ENCODE measurements at places on chromosomes 11 and 22. TPM values are rescaled to one million over a fixed set of nuclear protein-coding genes. Genes with fewer than 3 reads are reported as not detected.

GRCh38 chr11:56917708-56918400 lies 70.9 kb upstream of the OR5AK2 start:
- no peak overlapping the region for H3K27ac ChIP-seq
- DNase-seq: peak; percentile 58
- H3K4me3 ChIP-seq: no peak overlapping the region
- H3K36me3 ChIP-seq: no peaks in the 10 kb centered on the region
- no peaks in the 10 kb centered on the region for H3K27me3 ChIP-seq
- no peaks in the 10 kb centered on the region for H3K4me1 ChIP-seq

The ISX gene
- total RNA-seq: not detected

DNA sequence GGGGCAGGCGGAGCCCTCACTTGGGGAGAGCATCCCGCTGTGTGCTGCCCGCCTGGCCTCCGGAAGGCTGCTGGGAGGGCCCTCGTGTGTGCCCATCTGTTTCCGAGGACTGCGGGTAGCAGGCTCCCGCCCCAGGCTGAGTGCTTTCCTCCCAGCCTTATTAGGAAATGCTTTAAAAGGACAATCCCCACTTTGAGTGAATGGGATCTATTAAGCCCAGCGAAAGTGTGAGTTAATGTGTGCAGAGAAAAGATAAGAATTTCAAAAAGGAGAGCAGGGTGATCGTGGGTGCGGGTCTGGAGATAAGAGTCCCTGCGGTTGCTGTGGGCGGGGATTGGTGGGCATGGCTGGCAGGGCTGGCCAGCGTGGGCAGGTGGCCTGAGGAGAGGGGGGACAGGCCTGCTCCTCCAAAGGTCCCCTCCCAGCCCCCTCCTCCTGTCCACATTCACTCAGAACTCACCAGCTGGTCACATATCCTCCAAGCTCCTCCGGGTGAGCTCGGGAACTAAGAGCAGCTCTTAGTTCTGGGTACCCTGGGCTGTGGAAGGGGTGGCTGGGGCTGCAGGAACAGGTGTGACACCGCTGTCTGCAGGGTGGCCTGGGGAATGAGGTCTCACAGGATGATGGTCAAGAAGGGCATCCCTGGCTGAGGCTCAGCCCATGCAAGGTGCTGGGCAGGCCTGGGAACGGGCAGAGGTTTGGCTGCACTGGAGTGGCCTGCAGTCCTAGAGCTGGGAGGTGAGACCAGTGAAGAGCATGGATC lies 1260.3 kb downstream of the BRD1 start:
- H3K36me3 ChIP-seq: no peaks in the 10 kb centered on the region
- H3K4me1 ChIP-seq: no peaks in the 10 kb centered on the region
- no peak overlapping the region for H3K27ac ChIP-seq
- H3K27me3 ChIP-seq: no peaks in the 10 kb centered on the region
- DNase-seq: no peak
- no peak overlapping the region for H3K4me3 ChIP-seq

The HEPHL1 gene
- not detected for total RNA-seq

GRCh38 chr11:116263019-116263418 lies 509.8 kb downstream of the BUD13 start:
- peaks cover 4% of the 10 kb centered on the region for H3K27me3 ChIP-seq
- H3K36me3 ChIP-seq: no peaks in the 10 kb centered on the region
- no peak overlapping the region for H3K27ac ChIP-seq
- no peak for DNase-seq

The FAM180B gene
- not detected for total RNA-seq

The GATD1 gene
- total RNA-seq: 60.0 TPM

The SCGB1C1 gene
- total RNA-seq: not detected

The OR2D2 gene
- total RNA-seq: not detected

GRCh38 chr11:46259971-46260560 lies 17.4 kb upstream of the CREB3L1 start:
- H3K4me3 ChIP-seq: no peak overlapping the region
- no peaks in the 10 kb centered on the region for H3K4me1 ChIP-seq
- H3K36me3 ChIP-seq: no peaks in the 10 kb centered on the region
- H3K27me3 ChIP-seq: peaks cover 4% of the 10 kb centered on the region

DNA sequence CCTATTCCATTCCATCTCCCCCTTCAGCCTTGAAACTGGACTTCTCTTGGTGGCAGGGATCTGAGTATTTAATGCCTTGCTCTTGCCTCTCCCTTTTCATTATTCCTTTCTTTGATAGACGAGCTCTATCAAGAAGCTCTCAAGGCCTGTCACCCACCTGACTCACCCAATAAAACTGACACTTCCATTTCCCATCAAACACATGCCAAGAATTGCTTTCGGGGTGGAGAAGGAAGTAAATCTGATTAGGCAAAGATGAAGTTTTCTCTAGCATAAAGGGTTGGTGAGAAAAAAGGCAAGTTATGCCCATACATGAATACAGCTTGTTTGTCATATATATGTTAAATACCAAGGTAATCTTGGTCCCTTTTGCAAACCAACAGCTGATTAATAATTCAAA lies 34.9 kb upstream of the MYEOV start:
- no peak overlapping the region for H3K27ac ChIP-seq
- H3K36me3 ChIP-seq: no peaks in the 10 kb centered on the region
- peaks cover 4% of the 10 kb centered on the region for H3K27me3 ChIP-seq
- no peak for DNase-seq
- H3K4me3 ChIP-seq: no peak overlapping the region
- H3K4me1 ChIP-seq: no peaks in the 10 kb centered on the region

- no peaks in the 10 kb centered on the region for H3K36me3 ChIP-seq
- peaks cover 9% of the 10 kb centered on the region for H3K27me3 ChIP-seq
- H3K4me1 ChIP-seq: no peaks in the 10 kb centered on the region
- H3K4me3 ChIP-seq: no peak overlapping the region
- no peak for DNase-seq
- no peak overlapping the region for H3K27ac ChIP-seq
Measured at GRCh38 chr11:36243641-36244040, 45.6 kb downstream of the COMMD9 start.

GRCh38 chr11:69241844-69242243 lies 52.1 kb upstream of the MYEOV start:
- H3K4me1 ChIP-seq: no peaks in the 10 kb centered on the region
- no peak overlapping the region for H3K27ac ChIP-seq
- H3K36me3 ChIP-seq: no peaks in the 10 kb centered on the region
- H3K27me3 ChIP-seq: no peaks in the 10 kb centered on the region
- no peak overlapping the region for H3K4me3 ChIP-seq

The FAM83F gene
- total RNA-seq: 0.82 TPM

GRCh38 chr11:1510928-1511327 lies 24.3 kb upstream of the MOB2 start:
- no peaks in the 10 kb centered on the region for H3K36me3 ChIP-seq
- no peak overlapping the region for H3K4me3 ChIP-seq
- DNase-seq: no peak
- H3K27ac ChIP-seq: no peak overlapping the region

- no peaks in the 10 kb centered on the region for H3K27me3 ChIP-seq
- no peak overlapping the region for H3K27ac ChIP-seq
- DNase-seq: no peak
- peaks cover 10% of the 10 kb centered on the region for H3K4me1 ChIP-seq
- no peaks in the 10 kb centered on the region for H3K36me3 ChIP-seq
Measured at GRCh38 chr11:76075716-76076115, 130.6 kb downstream of the WNT11 start.

GRCh38 chr22:49370627-49371301 lies 456.9 kb downstream of the BRD1 start:
- peaks cover 2% of the 10 kb centered on the region for H3K4me1 ChIP-seq
- H3K4me3 ChIP-seq: no peak overlapping the region
- no peak overlapping the region for H3K27ac ChIP-seq
- H3K27me3 ChIP-seq: no peaks in the 10 kb centered on the region

DNA sequence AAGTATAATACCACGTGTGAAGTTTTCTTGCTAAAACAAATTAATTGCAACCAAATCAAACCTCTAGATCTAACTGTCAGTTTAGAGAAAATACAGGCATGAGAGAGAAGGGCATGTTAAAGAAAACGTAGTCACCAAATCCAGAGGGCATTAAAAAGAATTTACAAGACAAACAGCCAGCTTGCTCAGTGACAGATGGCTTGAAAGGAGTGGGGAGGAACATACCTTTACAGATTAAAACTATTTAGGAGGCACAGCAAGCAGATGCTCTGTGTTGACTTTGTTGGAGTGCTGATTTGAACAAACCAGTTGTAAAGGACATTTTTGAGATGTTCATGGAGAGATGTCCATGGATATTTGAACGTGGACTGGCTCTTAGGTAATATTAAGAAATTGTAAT lies 96.9 kb downstream of the ATXN10 start:
- DNase-seq: no peak
- H3K27me3 ChIP-seq: no peaks in the 10 kb centered on the region
- peaks cover 8% of the 10 kb centered on the region for H3K36me3 ChIP-seq
- H3K4me3 ChIP-seq: no peak overlapping the region
- H3K4me1 ChIP-seq: no peaks in the 10 kb centered on the region

The ASCL2 gene
- total RNA-seq: not detected

DNA sequence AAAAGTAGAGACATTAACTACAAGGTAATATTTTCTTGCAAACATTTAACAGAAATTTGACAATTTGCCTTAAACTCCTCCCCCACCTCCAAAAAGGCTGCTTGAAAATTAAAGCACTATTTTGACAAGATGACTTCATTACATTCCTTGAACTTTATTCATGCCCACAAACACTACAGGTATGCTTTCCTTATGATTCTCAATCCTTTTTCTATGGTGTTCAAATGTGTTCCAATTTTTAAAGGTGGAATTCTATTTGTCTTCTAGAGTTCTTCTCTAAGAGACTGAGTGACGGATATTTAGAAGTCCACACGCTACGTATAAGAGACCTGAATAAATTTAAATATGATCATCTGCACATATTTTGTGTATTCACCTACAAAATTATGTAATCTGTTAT lies 69.4 kb downstream of the MRTFA start:
- no peaks in the 10 kb centered on the region for H3K36me3 ChIP-seq
- peak overlapping the region; percentile 67 for H3K27ac ChIP-seq
- H3K4me3 ChIP-seq: peak overlapping the region; percentile 29

DNA sequence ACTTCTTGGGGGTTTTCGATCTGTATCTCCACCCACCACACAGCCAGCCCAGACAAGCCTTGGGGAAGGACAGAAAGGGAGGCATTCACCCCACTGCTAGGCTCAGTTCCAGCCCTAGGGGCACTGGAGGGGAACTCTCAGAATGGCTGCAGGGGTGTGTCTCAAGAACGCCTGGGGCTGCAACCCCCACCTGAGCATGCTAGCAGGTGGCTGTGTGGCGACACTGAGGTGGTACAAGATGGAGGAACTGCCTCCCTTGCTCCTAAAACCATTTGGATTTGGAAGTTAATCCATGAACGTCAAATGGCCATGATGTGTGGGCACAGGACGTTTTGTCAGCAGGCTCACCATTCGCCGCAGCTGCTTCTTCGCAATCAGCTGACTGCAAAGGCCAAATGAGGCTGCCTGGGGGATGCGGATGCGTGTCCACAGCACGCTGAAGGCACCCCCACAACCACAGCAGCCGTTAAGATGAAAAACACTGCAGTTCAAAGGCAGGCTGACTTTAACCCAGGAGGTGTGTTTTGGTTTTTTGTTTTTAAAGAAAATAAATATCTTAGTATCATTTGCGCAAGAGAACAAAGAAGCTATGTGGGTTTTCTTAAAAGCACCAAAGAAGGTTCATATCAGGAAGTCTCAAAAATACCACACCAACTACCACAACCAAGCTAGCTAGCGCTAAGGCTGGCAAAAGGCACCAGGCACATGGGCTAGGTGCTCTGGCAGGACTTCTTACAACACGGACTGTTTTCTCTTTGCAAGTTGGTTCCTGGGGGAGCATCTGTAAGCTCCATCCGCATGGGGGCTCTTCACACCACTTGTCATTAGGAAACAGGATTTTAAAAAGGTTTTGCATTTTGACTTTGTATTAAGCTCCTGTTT lies 22.2 kb upstream of the NAP1L4 start:
- no peak overlapping the region for H3K4me3 ChIP-seq
- DNase-seq: no peak
- H3K36me3 ChIP-seq: peaks cover 43% of the 10 kb centered on the region
- H3K27me3 ChIP-seq: no peaks in the 10 kb centered on the region
- H3K27ac ChIP-seq: no peak overlapping the region

- H3K4me1 ChIP-seq: peaks cover 18% of the 10 kb centered on the region
- H3K36me3 ChIP-seq: no peaks in the 10 kb centered on the region
- no peak overlapping the region for H3K4me3 ChIP-seq
Measured at GRCh38 chr11:69123593-69124545, 31.9 kb upstream of the SMIM38 start.

- H3K4me3 ChIP-seq: no peak overlapping the region
- DNase-seq: peak; percentile 75
- H3K36me3 ChIP-seq: no peaks in the 10 kb centered on the region
- H3K27me3 ChIP-seq: no peaks in the 10 kb centered on the region
- H3K27ac ChIP-seq: peak overlapping the region; percentile 48
Measured at GRCh38 chr11:73429121-73429750, 53.0 kb downstream of the RELT start.

DNA sequence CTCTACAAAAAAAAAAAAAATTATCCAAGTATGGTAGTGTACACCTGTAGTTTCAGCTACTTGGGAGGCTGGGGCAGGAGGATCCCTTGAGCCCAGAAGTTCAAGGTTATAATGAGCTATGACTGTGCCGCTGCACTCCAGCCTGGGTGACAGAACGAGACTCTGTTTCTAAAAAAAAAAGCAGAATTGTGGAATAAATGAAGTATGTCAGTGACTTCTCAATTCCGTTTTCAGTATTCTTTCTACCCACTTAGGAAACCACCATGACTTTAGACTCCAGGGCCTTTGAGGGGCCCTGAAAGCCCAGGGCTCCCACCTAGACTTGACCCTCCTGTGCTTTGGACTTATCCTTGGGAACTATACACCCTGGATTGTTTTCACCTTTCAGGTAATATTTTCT lies 6.5 kb upstream of the NUP160 start:
- H3K27ac ChIP-seq: no peak overlapping the region
- H3K27me3 ChIP-seq: no peaks in the 10 kb centered on the region
- H3K4me1 ChIP-seq: peaks cover 8% of the 10 kb centered on the region
- H3K36me3 ChIP-seq: no peaks in the 10 kb centered on the region

GRCh38 chr11:131234221-131234620 lies 136.2 kb upstream of the NTM start:
- no peak for DNase-seq
- no peak overlapping the region for H3K4me3 ChIP-seq
- no peaks in the 10 kb centered on the region for H3K36me3 ChIP-seq
- no peaks in the 10 kb centered on the region for H3K4me1 ChIP-seq
- H3K27ac ChIP-seq: no peak overlapping the region

DNA sequence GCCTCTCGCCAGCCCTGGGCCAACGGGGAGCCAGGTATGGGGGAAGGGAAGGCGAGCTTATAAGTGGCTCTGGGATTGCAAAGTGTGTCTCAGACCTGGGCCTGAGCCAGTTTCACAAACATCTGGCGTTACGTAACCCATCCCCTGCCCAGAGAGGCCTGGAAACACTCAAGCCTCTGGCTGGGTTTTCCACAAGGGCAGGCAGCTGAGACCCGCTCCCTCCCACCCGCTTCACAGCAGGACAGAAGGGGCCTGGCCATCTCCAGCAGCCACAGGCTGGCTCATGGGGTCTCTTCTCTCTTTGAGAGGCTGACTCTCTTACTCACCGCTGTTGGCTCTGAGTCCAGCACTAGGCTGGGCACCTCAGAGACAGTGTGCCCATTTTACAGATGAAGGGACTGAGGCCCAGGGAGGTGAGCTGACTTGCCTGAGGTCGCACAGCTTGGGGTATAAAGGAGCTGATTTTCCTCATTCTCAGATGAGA lies 44.5 kb downstream of the TRIOBP start:
- DNase-seq: peak; percentile 89
- H3K36me3 ChIP-seq: no peaks in the 10 kb centered on the region
- H3K4me1 ChIP-seq: peaks cover 37% of the 10 kb centered on the region
- no peak overlapping the region for H3K4me3 ChIP-seq

- no peak overlapping the region for H3K27ac ChIP-seq
- peaks cover 5% of the 10 kb centered on the region for H3K27me3 ChIP-seq
- H3K4me3 ChIP-seq: no peak overlapping the region
- H3K36me3 ChIP-seq: no peaks in the 10 kb centered on the region
- H3K4me1 ChIP-seq: no peaks in the 10 kb centered on the region
Measured at GRCh38 chr22:22787786-22788459, 99.7 kb upstream of the IGLL5 start.

Measured in astrocyte (in vitro differentiated cells and primary cell).